Right renal pelvis (tissue), 4 donors: ENCODE measurements at places on chromosomes 12 and 14. TPM values are rescaled to one million over a fixed set of nuclear protein-coding genes. Genes with fewer than 3 reads are reported as not detected.

GRCh38 chr12:70267550-70267949 is 24.3 kb downstream of the CNOT2 start:
- DNase-seq = no peak

DNA sequence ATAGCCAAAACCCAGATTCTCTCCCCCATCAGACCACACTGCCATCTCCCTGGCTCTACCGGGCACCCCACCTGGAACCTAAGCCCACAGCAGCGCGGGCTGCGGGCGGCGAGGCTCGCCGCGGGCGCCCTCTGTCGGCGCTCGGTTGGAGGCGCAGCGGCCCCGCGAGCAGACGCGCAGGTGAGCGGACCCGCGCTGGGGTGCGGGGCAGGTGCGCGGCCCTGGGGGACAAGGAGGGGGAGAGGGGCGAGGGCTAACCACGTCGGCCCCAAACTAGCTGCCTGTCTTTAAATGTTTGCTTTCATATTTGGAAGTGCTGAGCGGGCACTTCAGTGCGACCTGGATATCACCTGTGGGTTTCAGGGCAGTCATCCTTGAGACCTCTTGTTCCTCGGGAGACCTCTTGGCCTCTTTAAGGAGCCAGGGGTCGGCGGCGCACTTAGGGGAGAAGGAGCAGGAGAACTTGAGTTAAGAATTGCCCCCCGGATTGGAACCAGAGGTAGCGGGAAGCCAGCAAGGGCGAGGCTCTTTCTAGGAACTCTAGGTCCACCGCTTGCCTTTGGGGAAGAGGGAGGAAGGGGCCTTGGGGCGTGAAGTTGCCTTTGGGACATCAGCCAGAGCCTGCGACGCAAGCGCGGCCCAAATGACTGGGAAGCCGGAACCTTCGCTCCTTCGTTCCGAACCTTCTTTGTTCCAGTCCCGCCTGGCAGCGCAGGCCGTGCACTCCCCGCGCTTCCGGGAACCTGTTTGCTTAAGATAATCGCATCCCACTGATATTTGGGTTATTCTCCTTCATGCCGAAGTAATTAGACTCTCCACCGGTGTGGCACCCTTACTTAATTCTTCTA is 78.7 kb downstream of the NEDD1 start:
- no peak for DNase-seq

Gene PZP
- 0.36 TPM for polyA plus RNA-seq

GRCh38 chr12:119230807-119231206 is 52.1 kb downstream of the HSPB8 start:
- no peak for DNase-seq

- DNase-seq = no peak
Observed at GRCh38 chr12:51323966-51324895, at the start of gene BIN2. TSS of gene BIN2 (minus strand) at chr12:51324174. CDS start at chr12:51324102, 72 bp downstream.

DNA sequence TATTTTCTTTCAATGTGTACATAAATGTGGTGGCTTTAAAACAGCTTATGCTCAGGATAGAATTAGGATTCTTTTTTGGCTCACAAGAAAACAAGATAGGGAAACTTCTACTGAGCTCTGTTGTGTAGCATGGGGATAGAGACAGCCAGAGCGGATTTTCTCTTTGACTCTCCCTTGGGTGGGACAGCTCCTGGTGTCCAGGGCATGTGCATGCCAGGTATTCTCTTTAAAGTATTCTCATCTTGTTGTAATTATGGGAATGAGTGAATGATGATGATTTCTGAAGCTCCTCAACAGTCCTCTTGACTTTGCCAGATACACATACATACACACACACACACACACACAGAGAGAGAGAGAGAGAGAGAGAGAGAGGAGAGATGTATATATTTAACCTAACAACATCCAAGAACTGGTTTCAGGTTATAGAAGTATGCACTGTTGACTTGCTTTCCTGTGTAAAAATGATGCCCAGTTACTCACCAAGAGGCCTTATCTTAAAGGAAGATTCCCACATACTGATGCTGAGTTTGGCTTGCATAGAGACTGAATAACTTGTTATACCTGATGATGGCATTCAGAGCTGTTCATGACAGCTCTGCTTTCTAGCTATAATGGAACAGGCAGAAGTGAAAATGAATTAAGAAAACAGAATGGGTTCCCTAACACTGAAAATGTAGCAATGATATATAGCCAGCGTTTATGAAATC is 387.5 kb downstream of the EGLN3 start:
- no peak for DNase-seq

DNA sequence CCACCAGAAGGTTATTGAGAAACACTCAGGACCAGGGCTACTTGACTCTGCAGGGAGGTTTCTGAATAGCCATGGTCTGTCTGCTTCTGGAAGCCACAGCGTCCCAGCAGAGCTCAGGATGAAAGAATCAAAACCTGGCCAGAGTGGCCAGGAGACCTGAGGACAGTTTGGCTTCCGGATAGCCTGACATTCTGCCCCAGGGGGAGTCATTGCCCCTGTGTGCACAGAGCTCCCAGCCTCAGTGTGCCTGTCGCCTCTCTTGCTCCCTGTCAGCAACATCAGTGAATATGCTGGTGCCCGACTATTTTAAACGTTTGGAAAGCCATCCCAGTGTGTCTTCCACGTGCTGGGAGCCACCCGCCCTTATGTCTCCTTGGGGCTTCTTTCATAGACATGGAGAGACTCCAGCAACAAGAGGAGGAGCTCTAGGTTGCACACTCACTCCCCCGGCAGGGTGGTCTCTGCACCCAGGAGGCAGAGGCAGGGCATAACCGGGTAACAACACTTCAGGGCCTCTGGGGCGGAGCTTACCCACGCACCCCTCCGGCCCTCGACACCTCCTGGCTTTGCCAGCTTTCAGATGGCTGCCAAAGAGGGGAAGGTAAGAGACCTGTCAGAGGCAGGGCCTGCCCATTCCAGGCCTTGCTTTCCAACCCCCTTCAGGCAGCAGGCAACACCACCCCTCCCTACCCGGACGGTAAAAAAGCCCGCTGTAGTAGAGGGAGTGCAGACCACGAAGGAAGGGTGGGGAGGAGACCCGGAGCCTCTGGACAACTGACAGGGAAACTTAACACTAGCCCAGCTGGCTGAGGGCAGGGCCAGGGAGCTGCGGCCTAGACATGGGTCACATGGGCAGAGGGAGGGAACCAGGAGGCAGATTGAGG is 19.0 kb upstream of the SLC6A12 start:
- DNase-seq = no peak

DNA sequence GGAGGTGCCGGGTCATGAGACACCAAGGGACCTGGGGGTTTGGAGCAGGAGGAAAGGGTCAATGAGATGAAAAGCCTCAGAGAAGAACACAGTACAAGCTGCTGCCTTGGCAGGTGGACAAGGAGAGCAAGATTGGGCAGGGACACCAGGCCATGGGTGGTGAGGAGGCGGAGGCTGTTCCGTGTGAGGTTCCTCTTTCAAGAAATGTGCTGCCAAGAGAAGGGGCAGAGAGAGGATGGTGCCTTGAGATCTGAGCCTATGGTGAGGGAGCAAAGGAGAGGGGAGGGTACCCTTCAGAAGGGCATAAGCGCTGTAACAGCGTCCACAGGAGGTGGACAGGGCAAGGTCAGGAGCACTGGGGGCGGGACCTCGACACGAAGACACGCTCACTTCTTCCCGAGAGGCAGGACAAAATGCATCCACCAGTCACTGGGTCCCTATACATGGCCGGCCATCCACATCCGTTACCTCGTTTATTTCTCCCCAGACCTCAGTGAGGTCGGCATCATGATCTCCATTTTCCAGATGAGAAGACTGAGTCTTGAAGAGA is 100.2 kb downstream of the B4GALNT3 start:
- DNase-seq = no peak

Gene OR6C70
- not detected for polyA plus RNA-seq

DNA sequence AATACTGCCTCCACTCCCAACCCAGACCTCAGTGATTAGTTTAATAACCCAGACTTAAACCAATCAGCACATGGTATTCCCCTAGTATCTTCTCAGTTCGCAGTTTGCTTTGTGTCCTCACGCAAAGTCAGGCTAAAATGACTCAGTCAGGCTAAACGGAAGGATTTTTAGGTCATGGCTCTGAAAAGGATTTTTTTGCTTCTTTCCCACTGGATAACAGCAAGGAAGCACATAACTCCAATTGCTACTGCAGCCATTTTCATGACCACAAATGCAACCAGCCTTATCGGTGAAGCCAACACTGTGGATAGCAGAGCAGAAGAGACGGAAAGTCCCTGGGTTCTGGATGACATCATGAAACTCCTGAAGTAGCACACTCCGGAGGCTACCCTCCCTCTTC is 67.7 kb downstream of the ZC3H14 start:
- DNase-seq = no peak

DNA sequence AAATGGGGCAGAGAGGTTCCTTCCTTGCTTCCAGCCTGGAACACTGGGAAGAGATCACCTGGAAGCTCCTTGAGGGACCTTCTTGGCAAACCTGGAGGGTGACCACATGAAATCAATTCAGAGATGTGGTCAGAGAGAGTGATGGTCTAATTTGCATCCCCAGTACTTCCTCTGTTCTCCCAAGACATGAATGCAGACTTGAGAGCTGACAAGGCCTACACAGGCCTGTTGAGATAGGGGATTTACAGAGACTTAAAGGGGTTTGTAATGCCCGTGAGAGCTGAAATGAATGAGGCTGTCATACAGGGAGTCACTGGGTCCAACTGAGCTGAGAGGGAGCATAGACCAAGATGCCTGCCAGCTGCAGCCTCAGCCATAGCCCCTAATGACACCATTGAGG is 45.1 kb downstream of the TMX1 start:
- DNase-seq = no peak

- DNase-seq = no peak
Observed at GRCh38 chr12:71158361-71158882, 623 bp upstream of the TSPAN8 start.

- DNase-seq = no peak
Observed at GRCh38 chr12:12818701-12819100, 5.6 kb downstream of the DDX47 start.

DNA sequence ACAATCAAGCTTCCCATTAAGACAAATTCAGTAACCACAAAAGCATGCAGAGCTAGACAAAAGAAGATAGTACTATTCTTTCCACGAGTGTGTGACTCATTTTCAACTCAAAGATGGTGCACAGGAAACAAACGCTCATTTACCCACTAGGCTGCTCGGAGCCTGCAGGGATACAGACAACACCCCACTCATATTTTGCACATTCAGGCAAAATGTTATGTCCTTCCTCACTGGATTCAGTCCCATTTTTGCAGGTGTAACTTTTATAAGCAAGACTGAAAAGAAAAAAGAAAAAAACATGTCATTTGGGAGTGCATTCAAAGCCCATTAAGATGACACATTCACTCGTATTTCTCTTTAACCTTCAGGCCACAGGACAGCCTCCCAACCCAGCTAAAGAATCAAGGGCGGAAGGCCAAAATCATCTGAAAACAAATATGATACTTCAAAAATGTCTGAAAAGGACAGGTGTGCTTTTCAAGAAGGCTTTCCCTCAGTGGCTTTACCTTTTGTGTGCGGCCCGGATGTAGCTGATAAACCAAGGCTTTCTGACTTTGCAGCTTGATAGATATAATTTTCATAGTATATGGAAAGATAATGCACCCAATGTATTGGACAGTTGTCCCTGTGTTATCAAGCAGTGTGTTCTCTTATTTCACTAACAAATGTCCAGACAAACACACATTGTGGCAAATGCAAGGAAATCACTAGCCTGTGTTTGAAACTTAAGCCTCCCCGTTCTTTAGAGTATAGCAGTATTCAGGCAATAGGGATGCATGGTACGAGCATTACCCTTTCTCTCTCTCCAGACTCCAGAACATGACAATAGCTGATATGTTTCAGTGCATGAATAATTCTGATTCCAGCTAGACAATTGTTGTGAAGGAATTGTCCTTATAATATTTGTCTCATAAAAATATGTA is 147.8 kb upstream of the KRR1 start:
- no peak for DNase-seq

Gene METAP2
- 128 TPM for polyA plus RNA-seq

GRCh38 chr12:102745971-102746600 is 171.0 kb downstream of the PAH start:
- no peak for DNase-seq
